ENCODE measurements at places on chromosomes 1 and 21.

DNA sequence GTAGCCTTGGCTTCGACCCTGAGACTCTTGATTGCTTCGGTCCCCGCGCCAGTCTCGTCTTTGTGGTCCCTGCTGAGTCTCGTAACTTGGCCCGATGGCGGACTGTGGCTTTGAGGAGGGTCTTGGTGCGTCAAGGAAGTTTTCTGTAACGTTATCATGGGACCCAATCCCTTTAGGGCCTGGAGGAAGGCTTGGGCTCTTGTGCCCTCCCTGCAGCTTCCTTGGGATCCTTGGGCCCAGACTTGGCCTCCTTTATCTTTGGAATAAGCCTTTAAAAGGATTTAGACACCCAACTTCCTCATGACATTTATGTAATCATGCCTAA lies 371 bp downstream of the ZMPSTE24 start:
- DNase-seq = no peak

- no peak for DNase-seq
Observed at GRCh38 chr1:43452789-43453441, 816 bp downstream of the HYI start.

- DNase-seq = no peak
Observed at GRCh38 chr1:9589719-9590157, 1.0 kb downstream of the TMEM201 start.

DNA sequence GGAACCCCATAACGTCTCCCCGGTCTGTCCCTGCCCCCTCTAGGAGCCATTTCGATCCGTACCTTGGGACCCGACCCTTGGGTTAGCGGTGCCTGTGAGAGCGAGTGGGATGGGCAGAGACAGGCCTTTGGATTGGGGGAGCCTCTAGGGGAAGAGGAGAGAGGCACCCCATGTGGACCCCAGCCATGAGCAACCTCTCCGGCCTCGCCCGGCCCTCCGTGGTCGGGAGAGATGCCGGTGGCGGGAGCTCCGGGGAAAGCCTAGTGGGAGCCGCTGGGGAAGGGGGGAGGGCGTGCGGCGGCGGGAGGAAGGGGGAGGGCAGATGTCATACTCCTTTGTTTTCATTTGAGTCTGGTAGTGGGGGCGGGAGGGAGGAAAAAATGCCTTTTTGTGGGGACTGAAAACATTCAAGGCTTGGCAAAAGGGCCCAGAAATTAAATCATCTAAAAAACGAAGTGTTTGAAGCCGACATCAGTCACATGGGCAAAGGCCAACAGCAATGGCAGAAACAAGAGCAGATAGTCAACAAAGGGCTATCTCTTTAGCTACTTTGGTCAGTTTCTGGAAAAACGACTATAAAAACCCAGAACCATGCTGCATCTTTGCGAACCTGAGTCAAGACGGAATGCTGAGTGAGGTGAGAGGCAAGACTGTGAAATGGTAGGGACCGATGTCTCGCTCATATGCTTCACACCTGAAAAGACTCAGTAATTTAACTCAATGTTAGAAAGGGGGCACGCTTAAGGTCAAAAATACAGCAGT lies 758 bp downstream of the PTBP2 start:
- no peak for DNase-seq

GRCh38 chr1:209455145-209455544 lies 128.4 kb upstream of the CAMK1G start:
- DNase-seq = no peak

- no peak for DNase-seq
Observed at GRCh38 chr21:33230545-33231324, 997 bp downstream of the IFNAR2 start.

- no peak for DNase-seq
Observed at GRCh38 chr1:59543211-59543668, 246.3 kb downstream of the FGGY start.

DNA sequence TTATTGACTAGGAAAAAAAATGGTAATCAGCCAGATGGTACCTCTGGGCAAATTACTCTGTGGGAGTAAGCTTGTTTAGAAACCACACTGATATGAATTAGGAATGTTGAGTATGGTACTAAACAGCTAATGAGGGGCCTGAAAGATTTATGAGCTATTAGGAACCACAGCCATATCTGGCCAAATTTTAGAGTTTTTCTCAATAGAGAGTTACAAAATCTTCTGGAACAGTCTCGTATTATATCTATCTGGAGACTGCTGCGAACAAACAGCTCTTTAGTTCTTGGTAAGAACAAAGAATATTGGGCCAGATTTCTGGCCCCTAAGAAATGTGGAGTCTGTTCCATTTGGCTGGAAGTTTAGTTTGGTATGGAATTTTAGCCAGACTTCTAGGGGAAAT lies 4.9 kb upstream of the PODN start:
- DNase-seq = no peak
